Activated CD8-positive, alpha-beta memory T cell treated with anti-CD3 and anti-CD28 coated beads for 1 hour (primary cell): ENCODE measurements at places on chromosomes 7 and 10.

- no peak for DNase-seq
Measured at GRCh38 chr10:119991816-119992215, 99.3 kb downstream of the SEC23IP start.

DNA sequence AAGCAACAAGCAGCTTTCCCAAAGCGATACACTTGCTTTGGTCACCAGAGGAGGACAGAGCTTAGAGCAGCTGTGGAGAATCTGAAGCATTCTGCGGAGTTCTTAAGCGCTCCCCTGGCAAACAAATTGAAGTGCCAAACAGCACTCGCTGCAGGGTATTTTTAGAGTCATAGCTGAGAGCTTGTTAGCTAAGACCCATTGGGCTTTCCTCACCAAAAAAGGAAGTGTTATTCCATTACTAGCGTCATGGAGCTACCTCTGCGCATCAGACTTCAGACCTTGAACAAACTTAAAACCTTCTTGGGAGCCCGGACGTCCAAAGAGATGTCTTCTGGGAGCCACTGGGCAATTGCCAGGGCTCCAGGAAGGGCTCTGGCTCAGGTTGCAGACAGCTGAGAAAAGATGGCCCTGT, 23.2 kb upstream of the BMPR1A start:
- DNase-seq, result no peak

- DNase-seq, result no peak
Measured at GRCh38 chr10:114471906-114472876, 67.9 kb upstream of the AFAP1L2 start.

GRCh38 chr10:70967591-70968587, 79.5 kb upstream of the PCBD1 start:
- DNase-seq, result no peak

GRCh38 chr7:157630301-157630853, 293.6 kb downstream of the DNAJB6 start:
- no peak for DNase-seq

- DNase-seq, result no peak
Measured at GRCh38 chr10:1628757-1629156, 108.6 kb downstream of the ADARB2 start.

GRCh38 chr7:131190146-131190545, 137.5 kb upstream of the MKLN1 start:
- no peak for DNase-seq

GRCh38 chr10:100468978-100469377, 6.2 kb downstream of the WNT8B start:
- DNase-seq, result no peak

DNA sequence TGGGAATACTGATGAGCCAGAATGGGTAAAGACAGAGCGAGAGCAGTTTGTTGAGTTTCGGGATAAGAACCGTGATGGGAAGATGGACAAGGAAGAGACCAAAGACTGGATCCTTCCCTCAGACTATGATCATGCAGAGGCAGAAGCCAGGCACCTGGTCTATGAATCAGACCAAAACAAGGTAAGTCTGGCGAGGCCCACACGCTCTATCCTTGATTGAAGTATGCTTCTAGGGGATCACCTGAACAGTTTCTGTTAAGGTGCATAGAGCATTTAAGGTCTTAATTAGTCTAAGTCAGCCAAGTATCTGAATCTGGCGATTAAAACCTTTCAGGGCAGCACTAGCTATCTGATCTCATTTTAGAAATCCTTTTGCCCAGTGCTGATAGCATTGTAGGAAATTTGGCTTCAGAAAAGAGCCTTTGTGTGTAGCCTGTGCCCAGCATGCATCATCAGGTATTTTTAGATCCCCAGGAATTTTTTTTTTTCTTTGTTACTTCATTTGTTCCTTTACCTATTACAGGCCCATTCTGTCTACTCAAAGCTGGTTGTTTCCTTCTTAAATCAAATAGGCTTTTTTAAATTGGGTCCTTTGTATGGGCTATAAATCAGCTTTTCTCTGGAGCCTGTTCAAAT, 8.0 kb downstream of the OPN1SW start:
- DNase-seq, result no peak

DNA sequence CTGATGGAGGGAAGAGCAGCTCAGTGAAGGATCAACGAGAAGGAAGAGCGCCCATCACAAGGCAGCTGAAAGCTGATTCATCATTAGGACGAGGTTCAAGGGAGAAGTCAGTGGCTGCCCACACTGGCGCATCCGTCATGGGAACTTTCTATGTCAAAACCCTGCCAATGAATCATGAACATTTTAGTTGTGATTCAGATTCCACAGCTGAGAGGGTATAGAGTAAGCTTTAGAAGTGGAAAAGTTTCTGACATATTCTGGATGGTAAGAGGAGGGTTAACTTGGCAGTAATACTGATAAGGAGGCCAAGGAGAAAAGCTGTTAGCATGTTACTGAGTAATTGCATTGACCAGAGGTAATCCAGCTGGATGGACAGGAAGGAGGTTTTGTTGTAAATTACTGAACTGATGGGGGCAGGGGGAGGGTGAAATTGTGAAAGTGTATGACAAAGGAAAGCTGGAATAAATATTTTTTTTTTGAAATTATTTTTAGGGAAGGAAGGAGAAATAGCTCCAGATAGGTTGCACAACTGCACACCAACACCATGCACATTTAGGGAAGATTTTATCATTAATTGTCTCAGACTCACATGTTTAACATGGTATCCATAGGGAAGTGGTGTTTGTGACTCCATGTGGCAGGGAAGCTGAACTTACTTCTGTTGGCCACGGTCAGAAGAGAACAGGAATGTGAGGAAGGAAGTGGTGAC, 78.3 kb upstream of the NRP1 start:
- DNase-seq, result no peak

GRCh38 chr10:67858971-67859370, 21.0 kb upstream of the DNAJC12 start:
- no peak for DNase-seq

- DNase-seq, result no peak
Measured at GRCh38 chr7:23544913-23545354, 13.2 kb upstream of the TRA2A start.

- no peak for DNase-seq
Measured at GRCh38 chr7:15837306-15837950, 150.9 kb upstream of the MEOX2 start.

DNA sequence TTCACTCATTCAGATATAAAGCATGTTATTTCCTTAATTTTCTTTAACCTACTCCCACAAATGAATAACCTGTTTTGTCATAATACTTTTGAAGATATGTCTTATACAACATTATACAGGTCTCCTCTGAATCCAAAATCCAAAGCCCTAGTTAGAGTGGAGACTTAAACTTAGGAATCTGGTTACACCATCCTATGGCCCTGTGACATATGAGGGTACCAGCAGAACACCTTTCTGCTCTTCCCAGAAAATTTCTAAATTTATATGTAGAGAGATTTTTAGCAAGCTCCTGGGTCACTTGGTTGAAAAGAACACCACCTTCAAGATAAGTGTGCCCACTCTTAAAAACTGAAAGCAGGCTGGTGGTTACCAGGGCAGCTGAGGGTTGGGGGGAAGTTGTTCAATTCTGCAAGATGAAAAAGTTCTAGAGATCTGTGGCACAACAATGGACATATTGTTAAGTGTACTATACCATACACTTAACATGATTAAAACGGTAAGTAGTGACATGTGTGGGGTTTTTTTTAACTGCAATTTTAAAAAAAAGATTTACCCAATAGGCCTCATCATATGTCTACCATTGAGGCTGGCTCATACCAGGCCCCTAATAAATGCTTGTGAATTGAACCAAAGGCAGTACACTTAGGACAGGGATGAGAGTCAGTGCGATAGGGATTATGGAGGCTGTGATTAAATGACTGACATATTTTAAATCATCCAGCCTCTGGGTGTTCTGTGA, 37.6 kb upstream of the KCNIP2 start:
- no peak for DNase-seq

DNA sequence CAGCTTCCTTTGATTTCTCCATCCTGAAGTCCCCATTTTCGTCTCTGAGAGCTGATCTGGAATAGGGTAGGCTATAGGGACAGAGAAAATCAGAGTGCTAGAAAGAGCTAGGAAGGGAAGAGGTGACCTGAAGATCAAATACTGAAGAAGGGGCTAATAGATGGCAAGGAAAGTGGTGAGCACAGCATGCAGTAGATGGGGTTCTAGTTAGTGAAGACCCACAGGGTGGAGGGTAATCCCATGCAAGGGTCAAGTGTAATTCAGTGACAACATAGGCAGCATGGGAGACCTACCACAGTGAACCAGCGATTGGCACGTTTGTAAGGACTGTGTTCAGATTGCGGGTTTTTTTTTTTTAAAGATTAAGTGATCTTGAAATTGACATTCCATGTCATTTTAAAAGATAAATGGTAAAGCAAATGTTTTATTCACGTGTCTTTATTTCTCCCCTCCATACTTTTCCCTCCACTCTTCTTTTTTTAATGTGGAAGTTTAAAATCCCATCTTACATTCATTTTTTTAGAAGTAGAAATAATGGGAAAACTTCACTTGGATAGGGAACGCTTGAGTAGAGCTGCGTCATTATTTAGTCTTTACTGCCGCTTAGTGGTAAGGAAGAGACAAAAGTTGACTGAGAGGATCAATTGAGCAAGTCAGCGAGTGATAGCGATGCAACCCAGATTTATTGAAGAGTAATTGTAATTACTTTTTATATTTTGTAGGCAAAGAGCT, 21.0 kb upstream of the ABI1 start:
- no peak for DNase-seq

DNA sequence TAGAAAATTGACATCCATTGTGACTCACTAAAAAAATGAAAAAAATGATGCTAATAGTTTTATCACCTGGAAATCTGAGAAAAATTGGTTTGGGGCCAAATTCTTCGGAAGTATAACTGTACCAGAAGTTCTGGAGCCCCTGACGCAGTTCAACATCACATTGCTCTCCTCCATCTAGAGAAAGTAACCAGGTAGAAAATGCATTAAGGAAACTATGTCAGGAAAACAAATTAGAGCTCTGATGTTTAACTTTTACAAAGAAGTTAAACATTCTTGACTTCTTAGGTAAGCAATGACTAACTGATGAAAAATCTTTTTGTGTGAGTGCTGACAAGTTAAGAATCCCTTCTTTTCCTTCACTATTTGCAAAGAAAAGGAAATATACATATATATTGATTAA, 61.1 kb upstream of the TMEM196 start:
- no peak for DNase-seq

- DNase-seq, result no peak
Measured at GRCh38 chr10:68957654-68958053, 1.7 kb downstream of the DDX21 start.

DNA sequence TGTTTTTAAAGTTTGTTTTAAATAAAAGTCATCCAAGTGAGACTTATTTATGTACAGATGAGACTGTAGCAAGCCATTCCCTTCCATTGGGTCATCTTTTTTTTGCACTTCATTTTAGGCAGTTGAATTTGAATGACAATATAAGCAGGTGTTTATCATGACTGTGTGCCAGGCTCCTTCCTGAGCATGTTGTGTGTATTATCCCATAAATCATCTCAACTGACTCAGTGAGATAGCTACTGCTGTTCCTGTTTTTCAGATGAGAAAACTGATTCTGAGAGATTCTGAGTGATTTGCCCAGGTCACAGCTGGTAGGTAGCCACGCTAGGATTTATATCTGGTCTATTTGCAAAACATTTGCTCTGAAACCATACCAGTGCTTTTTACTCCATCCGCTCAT, 11.7 kb downstream of the TMEM254 start:
- DNase-seq, result no peak
